Progenitor cell of endocrine pancreas (in vitro differentiated cells): ENCODE measurements at places on chromosomes 16 and 17. TPM values are rescaled to one million over a fixed set of nuclear protein-coding genes. Genes with fewer than 3 reads are reported as not detected.

Gene HCRT
- not detected in 2 replicates for total RNA-seq

Gene ZNHIT3
- total RNA-seq, result 43.9 and 49.1 TPM in 2 replicates

Gene COPS3
- total RNA-seq, result 61.5 and 63.6 TPM in 2 replicates

Gene QPRT
- 106 and 115 TPM in 2 replicates for total RNA-seq

Gene ARL5C
- total RNA-seq, result not detected in 2 replicates

Gene GRAP
- not detected in 2 replicates for total RNA-seq

Gene ZSCAN10
- 0.33 and 0.34 TPM in 2 replicates for total RNA-seq

Gene PFAS
- 110 and 112 TPM in 2 replicates for total RNA-seq

Gene VAT1L
- total RNA-seq, result 0.67 and 1.1 TPM in 2 replicates

Gene ENPP7
- total RNA-seq, result not detected in 2 replicates

Gene TEFM
- 17.3 and 17.7 TPM in 2 replicates for total RNA-seq

Gene PYDC1
- total RNA-seq, result not detected in 2 replicates

DNA sequence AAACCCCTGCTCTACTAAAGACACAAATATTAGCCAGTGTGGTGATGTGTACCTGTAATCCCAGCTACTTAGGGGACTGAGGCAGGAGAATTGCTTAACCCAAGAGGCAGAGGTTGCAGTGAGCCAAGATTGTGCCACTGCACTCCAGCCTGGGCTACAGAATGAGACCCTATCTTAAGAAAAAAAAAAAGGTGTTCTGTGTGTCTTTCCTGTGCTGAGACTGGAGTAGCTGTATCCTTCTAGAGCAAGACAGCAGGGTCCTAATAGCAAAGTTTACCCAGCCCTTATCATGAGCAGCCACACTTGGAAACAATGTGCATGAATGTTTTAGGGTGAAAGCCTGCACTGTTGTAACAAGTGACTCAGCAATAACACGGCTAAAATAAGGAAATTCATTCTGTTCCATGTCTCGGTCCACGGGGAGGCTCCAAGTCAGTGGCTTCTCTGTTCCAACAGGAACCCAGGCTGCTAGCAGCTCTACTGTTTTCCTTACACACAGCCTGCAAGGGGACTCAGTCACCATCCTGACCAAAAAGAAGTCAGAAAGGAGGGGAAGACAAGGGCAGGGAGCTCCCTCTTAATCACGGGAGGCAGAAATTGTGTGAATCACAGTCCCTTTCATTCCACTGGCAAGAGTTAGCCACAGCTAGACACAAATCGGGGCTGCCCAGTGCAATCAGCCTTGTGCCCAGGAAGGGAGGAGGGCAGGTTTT, 7.1 kb upstream of the SLC5A11 start:
- H3K36me3 ChIP-seq, result no peaks in the 10 kb centered on the region
- DNase-seq, result no peak
- H3K4me1 ChIP-seq, result peaks cover 14% of the 10 kb centered on the region
- no peaks in the 10 kb centered on the region for H3K27me3 ChIP-seq

DNA sequence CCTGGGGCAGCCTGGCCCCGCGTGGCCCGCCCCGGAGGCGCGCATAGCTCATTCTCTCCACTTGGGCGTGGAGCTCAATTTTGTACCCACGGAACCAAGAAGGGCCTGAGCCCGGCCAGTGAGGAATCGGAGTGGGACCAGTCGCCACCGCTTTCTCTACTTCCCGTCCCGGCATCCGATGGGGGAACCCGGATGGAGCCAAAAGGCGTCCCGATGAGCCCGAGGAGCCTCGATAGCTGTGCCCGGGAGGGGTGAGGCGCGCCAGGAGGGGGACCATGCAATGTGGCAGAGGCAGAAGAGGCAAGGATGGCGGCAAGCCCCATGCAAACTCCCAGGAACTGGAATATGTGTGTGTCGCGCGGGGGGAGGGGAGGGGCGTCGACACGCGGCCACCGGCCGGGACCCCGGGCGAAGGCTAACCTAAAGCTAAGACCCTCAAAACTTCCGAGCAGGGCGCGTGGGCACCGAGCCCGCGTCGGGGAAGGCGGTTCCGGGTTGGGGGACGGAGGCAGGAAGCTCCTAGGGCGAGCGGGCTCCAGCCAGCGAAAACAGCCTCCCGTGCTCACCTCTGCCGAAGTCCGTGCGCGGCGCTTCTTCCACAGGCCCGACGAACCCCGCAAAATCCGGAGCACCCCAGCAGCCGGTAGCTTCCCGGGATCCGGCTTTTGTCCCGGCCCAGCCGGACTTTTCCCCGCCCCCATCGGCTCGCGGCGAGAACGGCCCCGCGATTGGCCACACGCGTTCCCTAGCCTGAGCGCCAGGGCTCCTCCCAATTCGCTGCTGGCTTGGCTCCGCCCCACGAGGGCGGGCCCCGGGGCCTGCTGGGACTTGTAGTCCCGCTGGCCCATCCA, at the start of gene ACLY:
TSS of gene ACLY (minus strand) at position 638 of the 851 bp plus-strand sequence. CDS start 5,078 bp downstream, outside the sequence.
- peak within 1 kb of the TSS; percentile 90 for H3K4me3 ChIP-seq
- H3K27ac ChIP-seq, result peak within 1 kb of the TSS; percentile 92
- DNase-seq, result peak; percentile 96
- no peaks in the 10 kb centered on the region for H3K36me3 ChIP-seq
- no peaks in the 10 kb centered on the region for H3K27me3 ChIP-seq
- peaks cover 48% of the 10 kb centered on the region for H3K4me1 ChIP-seq

DNA sequence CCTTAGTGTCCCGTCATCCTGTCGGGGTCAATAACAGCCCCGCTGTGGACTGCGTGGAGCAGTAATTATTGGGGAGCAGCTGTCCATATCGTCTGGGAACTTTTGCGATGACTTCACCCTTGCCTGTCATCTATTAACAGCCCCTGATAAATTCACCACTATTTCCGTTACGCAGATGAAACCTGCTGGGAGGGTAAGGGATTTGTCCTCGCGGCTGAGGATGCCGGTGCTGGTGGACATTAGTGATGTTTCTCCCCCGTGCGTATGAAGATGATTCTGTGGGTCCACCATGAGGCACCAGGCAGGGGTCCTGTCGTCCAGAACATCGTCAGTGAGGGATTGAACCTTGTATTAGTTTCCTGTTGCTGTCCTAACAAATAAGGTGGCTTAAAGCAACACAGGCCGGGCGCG, 1.0 kb downstream of the FLYWCH2 start:
- H3K27ac ChIP-seq, result peak overlapping the region; percentile 89
- peak overlapping the region; percentile 89 for H3K4me3 ChIP-seq
- no peak for DNase-seq
- H3K4me1 ChIP-seq, result peaks cover 7% of the 10 kb centered on the region

GRCh38 chr16:89954462-89954861, 5.9 kb downstream of the DEF8 start:
- H3K27ac ChIP-seq, result no peak overlapping the region
- H3K36me3 ChIP-seq, result peaks cover 8% of the 10 kb centered on the region
- no peaks in the 10 kb centered on the region for H3K27me3 ChIP-seq
- no peaks in the 10 kb centered on the region for H3K4me1 ChIP-seq
- no peak for DNase-seq

DNA sequence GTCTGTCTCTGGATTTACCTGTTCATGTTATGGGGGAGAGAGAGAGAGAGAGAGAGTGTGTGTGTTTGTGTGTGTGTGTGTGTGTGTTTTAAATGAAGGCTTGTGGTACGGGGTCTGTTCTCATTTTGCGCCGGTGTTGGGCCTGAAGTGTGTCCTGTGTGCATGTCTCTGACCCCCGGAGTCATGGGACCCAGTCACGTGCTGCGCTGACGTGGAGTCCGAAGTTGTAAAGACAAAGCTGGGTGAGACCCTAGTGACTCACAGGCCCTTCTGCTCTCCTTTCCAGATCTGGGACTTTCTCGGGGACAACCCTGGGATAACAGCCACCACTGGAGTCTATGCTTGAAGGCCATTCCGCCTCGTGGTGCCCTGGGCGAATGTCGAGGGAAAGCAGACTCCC, 35.0 kb downstream of the JPH3 start:
- H3K27ac ChIP-seq, result no peak overlapping the region
- no peak for DNase-seq
- H3K4me1 ChIP-seq, result peaks cover 2% of the 10 kb centered on the region
- H3K36me3 ChIP-seq, result no peaks in the 10 kb centered on the region

- H3K27me3 ChIP-seq, result peaks cover 17% of the 10 kb centered on the region
- H3K4me1 ChIP-seq, result no peaks in the 10 kb centered on the region
- no peak for DNase-seq
- H3K27ac ChIP-seq, result no peak overlapping the region
- H3K4me3 ChIP-seq, result no peak overlapping the region
- H3K36me3 ChIP-seq, result no peaks in the 10 kb centered on the region
Observed at GRCh38 chr16:66003201-66003600, 363.3 kb upstream of the CDH5 start.

GRCh38 chr16:57675741-57676551, 7.8 kb downstream of the ADGRG3 start:
- peaks cover 10% of the 10 kb centered on the region for H3K4me1 ChIP-seq
- H3K36me3 ChIP-seq, result no peaks in the 10 kb centered on the region
- no peak for DNase-seq
- peaks cover 7% of the 10 kb centered on the region for H3K27me3 ChIP-seq
- no peak overlapping the region for H3K4me3 ChIP-seq

DNA sequence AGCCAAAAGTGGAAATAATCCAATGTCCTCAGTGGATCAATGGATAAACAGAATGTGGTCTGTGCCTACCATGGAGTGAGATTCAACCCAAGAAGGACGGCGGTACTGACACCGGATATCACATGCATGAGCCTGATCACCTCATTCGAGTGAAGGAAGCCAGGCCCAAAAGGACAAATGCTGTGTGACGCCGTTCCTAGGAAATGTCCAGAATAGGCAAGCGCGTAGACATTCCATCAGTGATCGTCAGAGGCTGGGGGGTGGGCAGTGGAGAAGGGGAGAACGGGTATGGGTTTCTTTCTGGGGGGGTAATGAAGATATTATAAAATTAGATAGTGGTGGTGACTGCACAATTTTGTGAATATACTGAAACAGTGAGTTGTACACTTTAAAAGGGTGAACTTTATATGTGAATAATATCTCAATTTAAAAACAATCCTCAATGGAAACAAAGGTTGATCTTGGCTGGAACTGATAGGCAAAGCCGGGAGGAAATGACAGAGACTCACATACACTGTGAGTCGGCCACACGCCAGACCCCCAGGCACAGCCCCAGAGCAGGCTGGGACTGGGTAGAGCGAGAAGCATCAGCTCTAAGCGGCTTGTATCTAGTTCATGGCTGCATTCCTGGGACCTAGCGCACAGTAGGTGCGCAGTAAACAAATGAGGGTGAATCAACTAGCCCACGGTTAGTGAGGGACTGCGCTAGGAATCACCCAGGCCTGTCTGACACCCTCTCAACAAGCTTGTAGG, 3.5 kb downstream of the DBNDD1 start:
- peaks cover 9% of the 10 kb centered on the region for H3K4me1 ChIP-seq
- DNase-seq, result no peak
- H3K27me3 ChIP-seq, result no peaks in the 10 kb centered on the region
- H3K4me3 ChIP-seq, result peak overlapping the region; percentile 17

- no peaks in the 10 kb centered on the region for H3K36me3 ChIP-seq
- H3K27me3 ChIP-seq, result peaks cover 26% of the 10 kb centered on the region
- no peak overlapping the region for H3K4me3 ChIP-seq
- no peaks in the 10 kb centered on the region for H3K4me1 ChIP-seq
- no peak overlapping the region for H3K27ac ChIP-seq
- DNase-seq, result no peak
Observed at GRCh38 chr16:10883004-10883403, 6.0 kb downstream of the CIITA start.

GRCh38 chr17:73613271-73614233, 30.7 kb downstream of the SDK2 start:
- peaks cover 3% of the 10 kb centered on the region for H3K27me3 ChIP-seq
- H3K27ac ChIP-seq, result peak overlapping the region; percentile 95
- H3K4me1 ChIP-seq, result peaks cover 37% of the 10 kb centered on the region
- no peak for DNase-seq

- peak overlapping the region; percentile 37 for H3K27ac ChIP-seq
- H3K36me3 ChIP-seq, result peaks cover 2% of the 10 kb centered on the region
- H3K4me1 ChIP-seq, result peaks cover 30% of the 10 kb centered on the region
- no peaks in the 10 kb centered on the region for H3K27me3 ChIP-seq
Observed at GRCh38 chr17:57556320-57556719, 188.8 kb downstream of the CCDC182 start.

DNA sequence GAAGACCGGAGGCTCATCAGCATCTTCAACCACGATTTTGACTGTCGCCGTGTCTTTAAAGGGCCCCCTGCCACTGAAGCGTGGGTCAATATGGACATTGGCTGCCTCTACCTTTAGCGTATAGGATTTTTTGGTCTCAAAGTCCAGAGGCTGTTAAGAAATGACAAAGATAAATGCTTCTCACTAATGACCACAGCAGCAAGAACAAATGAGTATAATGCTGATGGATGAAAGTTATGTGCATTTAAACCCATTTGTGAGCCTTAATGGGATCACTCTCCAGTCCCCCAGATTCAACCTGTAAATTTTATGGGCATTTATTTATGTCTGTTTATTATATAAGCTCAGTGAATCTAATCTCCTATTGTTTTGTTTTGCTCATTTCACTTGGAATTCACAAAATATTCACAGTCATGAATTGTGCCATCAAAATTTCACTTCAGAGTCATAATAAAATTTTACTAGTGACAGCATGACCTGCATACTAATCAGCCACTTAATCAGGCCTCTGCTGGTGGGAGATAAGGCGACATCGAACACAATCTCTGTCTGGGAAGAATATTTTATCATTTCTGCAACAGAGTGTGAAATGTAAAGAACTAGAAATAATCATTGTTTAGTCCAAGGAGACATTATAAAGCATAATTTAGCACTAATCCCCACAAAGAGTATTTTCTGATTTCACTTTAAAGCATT, 218.5 kb downstream of the CDH8 start:
- no peak overlapping the region for H3K4me3 ChIP-seq
- no peak overlapping the region for H3K27ac ChIP-seq
- H3K4me1 ChIP-seq, result peaks cover 12% of the 10 kb centered on the region
- H3K27me3 ChIP-seq, result no peaks in the 10 kb centered on the region

- DNase-seq, result no peak
- H3K27ac ChIP-seq, result no peak overlapping the region
- no peaks in the 10 kb centered on the region for H3K4me1 ChIP-seq
- no peak overlapping the region for H3K4me3 ChIP-seq
Observed at GRCh38 chr16:69115361-69115760, 9.9 kb downstream of the HAS3 start.

- DNase-seq, result no peak
- no peaks in the 10 kb centered on the region for H3K36me3 ChIP-seq
- no peak overlapping the region for H3K27ac ChIP-seq
- H3K27me3 ChIP-seq, result peaks cover 34% of the 10 kb centered on the region
- H3K4me3 ChIP-seq, result no peak overlapping the region
- H3K4me1 ChIP-seq, result no peaks in the 10 kb centered on the region
Observed at GRCh38 chr16:51306886-51307595, 156.0 kb upstream of the SALL1 start.

DNA sequence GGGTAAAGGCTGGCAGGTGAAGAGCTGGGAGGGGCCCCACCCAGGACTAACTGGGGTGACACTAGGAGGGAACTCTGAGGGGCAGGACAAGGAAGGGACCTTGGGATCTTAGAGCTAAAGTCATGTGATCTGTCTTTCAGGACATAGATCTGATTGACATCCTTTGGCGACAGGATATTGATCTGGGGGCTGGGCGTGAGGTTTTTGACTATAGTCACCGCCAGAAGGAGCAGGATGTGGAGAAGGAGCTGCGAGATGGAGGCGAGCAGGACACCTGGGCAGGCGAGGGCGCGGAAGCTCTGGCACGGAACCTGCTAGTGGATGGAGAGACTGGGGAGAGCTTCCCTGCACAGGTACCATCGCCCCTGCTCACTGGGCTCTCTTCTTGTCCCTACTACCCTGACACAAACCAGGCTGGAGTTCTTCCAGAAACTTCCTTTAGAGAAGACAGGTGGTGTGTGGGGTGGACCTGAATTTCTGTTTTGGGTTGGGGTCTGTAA, 8.1 kb downstream of the NFE2L1 start:
- H3K4me1 ChIP-seq, result peaks cover 21% of the 10 kb centered on the region
- H3K27me3 ChIP-seq, result no peaks in the 10 kb centered on the region
- H3K36me3 ChIP-seq, result peaks cover 22% of the 10 kb centered on the region
- no peak overlapping the region for H3K4me3 ChIP-seq
- DNase-seq, result no peak

GRCh38 chr16:84520725-84521496, 16.5 kb upstream of the MEAK7 start:
- H3K27ac ChIP-seq, result peak overlapping the region; percentile 46
- peaks cover 13% of the 10 kb centered on the region for H3K27me3 ChIP-seq
- H3K4me1 ChIP-seq, result no peaks in the 10 kb centered on the region
- no peak overlapping the region for H3K4me3 ChIP-seq
- no peak for DNase-seq
- no peaks in the 10 kb centered on the region for H3K36me3 ChIP-seq
